ENCODE measurements at places on chromosomes 7 and 10.
A peak's percentile ranks its signal among the peaks of the same experiment; 100 is the strongest.

DNA sequence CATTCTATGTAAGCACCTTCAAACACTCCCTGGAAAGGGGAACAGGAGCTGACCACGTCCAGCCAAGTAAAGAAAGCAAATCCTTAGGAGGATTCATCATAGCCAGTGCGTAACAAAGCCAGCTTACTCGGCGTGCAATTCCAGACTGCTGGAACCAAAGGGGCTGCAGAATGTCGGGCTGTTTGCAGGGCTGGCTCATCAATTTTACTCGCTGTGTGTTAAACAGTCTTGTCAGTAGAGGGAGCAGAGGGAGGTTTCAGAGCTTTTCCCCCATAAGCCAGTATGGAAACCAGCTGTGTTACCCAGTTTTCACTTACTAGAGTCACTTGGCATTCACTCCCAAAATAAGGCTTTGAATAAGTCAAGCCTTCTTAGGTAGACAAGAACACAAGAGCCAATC, 127.1 kb downstream of the KMT2E start:
- peak; percentile 11 for DNase-seq

- no peak for DNase-seq
Measured at GRCh38 chr10:58516119-58516518, 3.4 kb downstream of the BICC1 start.

GRCh38 chr7:29314148-29314547, 119.6 kb downstream of the CHN2 start:
- DNase-seq = no peak

DNA sequence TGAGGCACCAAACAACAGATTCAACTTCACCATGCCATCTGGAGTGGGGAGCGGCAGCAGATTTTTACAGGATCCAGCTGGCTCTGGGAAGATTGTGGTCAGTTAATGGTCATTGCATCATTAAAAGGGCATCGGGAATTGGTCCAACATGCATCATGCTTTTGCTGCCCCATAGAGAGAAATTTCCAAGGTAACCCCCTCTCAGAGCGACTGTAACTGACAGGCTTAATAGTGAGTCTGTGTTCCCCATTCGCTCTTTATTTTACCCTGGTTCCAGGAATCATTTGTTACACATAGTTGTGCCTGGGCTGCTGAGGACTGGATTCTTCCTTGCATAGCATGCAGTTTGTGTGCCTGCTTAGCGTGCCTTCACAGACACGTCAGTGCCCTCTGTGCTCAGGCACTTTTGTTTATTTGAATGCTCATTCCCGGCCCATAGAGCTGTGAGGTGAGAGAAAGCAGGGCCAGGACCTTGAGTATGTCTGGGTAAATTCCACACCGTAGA, 49.9 kb downstream of the CDHR3 start:
- DNase-seq = peak; percentile 24

- DNase-seq = no peak
Measured at GRCh38 chr10:18424200-18424599, 227.2 kb downstream of the NSUN6 start.

- DNase-seq = peak; percentile 5
Measured at GRCh38 chr10:67520924-67521520, 175.0 kb downstream of the CTNNA3 start.

DNA sequence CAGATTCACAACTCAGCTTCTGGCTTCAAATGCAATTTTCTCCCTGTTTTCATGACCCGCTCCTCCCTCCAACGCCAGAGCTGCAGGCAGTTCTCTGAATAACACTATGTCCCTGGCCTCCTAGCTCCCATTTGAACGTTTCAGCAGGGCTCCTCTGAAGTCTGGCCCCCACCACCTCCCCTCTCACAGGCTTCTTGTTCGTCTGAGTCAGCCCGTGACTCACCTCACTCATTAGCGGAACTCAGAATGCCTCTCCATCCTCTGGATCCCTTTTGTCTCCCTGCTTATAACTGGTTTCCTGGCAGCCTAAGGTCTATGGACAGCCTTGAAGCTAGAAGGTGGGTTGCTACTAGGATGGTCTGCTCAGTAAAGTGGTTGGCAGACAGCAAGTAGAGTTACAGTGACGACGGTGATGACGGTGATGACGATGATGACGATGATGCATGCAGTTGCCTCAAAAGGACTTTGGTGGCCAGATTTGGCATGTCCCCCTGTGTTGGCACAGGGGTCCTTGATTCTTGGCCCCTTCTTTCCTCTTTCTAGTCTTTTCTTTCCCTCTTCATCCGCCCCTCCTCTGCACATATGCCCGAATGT, 83.3 kb upstream of the MKLN1 start:
- no peak for DNase-seq

- no peak for DNase-seq
Measured at GRCh38 chr7:82172881-82173280, 270.7 kb downstream of the CACNA2D1 start.

DNA sequence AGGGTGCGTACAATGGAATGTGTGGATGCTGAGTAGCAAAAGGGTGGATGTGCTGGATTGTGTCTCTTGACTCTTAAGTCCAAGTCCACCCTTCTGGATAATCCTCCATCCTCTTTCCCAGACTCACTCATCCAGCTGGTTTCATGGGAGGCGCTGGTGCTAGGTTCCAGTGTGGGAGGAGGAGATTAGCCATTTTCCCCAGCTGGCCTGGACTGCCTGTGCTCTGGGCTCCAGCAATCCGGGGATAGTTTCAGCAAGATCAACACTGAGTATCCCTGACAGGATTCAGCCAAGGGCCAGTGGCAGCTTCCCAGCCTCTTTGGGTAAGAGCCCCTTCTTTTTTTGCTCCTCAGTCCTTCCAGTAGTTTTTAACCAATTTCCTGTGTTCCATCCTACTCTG, 21.6 kb upstream of the TRIL start:
- no peak for DNase-seq

DNA sequence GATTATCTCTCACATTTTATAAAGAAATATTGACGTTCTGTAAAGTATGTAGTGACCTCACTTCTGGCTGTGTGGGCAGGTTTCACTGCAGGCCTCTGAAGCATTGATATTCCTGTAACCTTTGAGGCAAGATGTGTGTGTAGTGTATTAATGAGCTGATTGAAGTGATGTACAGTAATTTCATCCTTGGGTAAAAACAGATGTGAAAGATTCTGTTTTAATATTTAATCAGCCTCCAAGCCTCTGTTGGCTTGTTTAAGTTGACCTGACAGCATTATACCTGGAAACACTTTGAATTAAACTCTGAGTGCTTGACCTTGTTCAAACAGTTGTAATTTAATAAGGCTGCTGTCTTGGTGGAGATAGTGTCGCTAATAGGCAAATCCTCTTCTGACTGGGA, 74.9 kb downstream of the KAT6B start:
- DNase-seq = no peak

GRCh38 chr7:25287291-25287690, 59.0 kb upstream of the NPVF start:
- DNase-seq = no peak

DNA sequence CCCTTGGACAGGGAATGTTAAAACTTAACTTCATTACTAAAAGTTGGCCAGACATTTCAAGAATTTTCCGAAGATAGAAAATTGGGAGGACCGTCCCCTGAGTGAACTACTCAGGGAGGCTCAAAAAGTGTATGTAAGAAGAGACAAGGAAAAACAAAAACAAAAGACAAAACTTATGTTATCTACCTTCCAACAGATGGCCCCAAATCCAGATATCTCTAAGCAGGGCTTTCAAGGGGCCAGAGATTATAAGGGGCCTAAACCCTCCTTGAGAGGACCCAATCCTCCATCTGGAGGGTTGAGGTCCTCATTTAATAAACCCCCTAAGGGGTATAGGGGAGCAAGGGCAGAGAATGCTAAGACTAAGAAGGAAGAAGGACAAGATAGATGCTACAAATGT, 203.6 kb downstream of the SH2D4B start:
- DNase-seq = no peak

GRCh38 chr7:111532625-111533024, 29.7 kb downstream of the IMMP2L start:
- peak; percentile 62 for DNase-seq

DNA sequence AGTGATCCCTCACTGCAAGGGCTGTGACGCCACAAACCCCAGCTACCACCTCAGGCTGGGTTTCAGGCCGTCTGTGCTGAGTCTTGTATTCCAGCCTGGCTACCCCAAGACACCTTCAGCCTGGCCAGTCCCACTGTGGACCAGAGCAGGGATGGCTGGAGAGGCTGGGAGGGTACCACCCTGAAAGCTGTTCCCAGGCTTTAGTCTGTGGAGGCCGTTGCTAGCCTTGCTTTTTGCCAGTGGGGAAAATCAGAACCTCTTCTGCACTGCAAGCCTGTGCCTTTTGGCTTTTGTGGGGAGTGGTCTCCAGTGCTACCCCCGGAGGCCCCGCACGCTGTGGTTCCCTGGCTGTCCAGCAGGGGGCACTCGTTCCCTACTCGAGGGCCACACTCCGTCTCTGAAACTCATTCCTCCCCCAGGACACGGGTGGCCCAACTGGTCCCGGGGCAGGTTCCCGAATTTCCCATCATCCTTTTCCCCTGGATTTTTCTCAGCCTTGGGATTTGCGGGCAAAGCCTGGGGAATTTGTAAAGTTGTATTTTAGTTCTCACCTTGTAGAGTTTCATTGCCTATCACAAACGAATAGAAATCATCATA, 128.4 kb upstream of the BTBD16 start:
- no peak for DNase-seq

DNA sequence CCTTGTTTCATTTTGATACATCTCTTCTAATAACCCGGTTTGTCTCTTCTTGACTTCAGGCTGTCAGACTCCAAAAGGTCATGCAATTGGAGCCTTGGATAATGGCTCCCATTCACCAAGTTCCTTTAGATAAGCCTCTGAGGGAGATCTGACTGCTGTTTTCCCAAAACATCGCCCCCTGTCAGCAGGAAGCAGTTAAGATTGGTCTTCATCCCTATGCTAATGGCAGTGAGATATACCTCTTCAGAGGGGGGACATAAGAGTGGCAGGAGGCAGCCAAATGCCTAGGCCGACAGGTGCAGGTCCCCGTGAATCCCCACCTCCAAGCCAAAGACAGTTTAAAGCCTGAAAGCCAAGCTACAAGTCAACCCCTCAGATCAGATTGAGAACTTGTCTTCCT, 144.6 kb downstream of the WDR11 start:
- DNase-seq = no peak

GRCh38 chr7:32077806-32078205, 7.6 kb upstream of the PDE1C start:
- DNase-seq = no peak

GRCh38 chr10:98107644-98108430, 26.6 kb upstream of the R3HCC1L start:
- DNase-seq = no peak

GRCh38 chr10:59434463-59435321, 72.3 kb upstream of the FAM13C start:
- no peak for DNase-seq

DNA sequence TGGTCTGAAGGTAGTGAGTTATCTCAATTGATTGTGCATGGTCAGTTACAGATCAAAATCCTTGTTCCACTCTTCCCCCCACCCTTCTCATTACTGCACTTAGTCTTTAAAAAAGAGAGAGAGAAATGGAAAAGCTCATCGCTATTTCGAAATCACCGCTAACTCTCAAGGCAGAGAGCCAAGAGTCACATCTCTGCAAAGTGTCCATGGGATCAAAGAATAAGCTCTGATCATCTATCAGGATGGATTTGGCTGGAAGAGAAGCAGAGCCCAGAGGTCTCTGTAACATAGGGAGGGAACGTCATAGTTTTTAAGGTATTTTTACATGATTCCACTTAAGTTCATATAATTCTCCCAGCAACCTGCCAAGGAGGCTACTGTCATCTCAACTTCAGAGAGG, 30.0 kb upstream of the MYH16 start:
- no peak for DNase-seq

DNA sequence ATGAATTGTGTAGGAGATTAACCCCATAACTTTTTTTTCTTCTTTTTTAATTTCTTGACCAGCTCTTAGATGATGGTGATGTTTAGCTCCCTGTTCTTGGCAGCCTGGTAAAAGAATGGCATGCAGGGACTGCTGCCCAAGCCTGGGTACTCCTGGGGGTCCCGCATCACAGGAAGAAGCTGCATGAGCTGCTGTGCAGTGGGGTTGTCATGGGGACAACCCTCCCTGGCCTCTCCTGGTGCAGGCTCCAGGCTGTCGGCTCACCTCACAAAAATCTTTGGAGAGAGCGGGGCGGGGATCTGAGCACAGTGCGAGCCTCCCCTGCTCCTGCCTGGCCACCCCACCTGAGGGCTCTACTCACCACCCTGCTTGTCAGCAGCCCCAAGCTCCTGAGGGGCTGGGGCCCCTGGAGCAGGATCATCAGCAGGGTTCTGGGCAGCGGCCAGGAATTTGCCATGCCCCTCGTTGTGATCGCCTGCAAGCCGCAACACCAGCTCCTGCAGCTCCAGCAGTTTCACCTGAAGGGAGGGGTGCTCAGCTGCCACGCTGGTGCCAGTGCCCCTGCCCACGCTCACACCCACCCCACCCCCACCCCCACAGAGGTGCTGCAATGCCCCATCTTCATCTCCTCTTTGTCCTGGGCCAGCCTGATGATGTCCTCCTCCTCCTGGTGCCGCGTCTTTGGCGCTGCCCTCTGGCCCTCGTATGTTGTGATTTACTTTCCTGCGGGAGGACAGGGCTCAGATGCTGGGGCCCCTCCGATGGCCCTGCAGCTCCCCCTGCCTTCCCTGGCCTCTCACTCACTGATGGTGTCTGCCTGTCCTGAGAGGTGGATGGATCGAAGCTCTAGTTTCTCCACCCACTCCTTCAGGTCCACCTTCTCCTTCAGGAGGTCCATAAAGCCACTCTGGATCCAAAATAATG, 15.5 kb upstream of the MTPAP start:
- DNase-seq = no peak

DNA sequence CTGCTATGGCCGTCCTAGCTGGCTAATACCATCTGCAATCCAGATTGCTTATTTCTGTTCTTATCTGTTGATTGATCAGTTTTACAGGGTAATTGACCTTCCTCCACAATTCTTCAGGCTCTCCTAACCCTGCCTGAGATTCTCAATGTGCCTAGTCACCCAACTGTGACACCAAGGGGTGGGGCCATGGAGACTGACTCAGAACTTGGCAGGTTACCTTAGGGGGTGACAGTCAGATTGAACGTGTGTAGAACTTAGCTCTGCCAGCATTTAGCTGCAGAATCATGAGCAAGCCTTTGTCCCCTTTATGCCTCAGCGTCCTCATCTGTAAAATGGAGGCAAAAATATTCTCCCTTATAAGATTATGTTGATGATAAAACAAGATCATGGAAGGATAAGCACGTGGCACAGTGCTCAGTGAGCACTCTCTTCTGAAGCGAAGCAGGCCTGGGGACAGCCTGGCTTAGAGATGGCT, 19.1 kb upstream of the LEP start:
- no peak for DNase-seq

GRCh38 chr10:24435374-24435773, 226.4 kb downstream of the KIAA1217 start:
- no peak for DNase-seq

- no peak for DNase-seq
Measured at GRCh38 chr7:128948312-128948973, 10.7 kb downstream of the IRF5 start.

- DNase-seq = peak; percentile 37
Measured at GRCh38 chr10:2619472-2619871, 447.9 kb upstream of the PFKP start.

GRCh38 chr10:5413012-5413938, 918 bp downstream of the NET1 start:
- peak; percentile 22 for DNase-seq
